ENCODE measurements at places on chromosomes 6 and 20.

DNA sequence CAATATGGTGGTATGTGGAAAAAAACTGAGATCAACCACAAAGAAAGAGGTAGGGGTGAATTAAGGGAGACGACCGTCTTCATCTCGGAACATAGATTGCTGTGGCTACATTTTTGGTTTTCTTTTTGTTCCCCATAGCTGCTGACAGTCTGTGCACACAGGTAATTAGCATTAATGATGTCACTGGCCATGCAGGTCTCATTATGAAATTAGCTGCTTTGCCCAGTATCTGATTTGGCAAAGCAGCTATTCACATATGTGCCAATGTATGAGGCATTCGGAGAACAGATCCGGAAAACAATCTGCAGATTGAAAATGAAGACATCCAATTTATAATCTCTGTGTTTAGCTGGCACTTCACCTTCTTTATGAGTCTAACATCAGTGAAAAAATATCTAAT lies 13.1 kb downstream of the NOX3 start:
- DNase-seq: no peak

DNA sequence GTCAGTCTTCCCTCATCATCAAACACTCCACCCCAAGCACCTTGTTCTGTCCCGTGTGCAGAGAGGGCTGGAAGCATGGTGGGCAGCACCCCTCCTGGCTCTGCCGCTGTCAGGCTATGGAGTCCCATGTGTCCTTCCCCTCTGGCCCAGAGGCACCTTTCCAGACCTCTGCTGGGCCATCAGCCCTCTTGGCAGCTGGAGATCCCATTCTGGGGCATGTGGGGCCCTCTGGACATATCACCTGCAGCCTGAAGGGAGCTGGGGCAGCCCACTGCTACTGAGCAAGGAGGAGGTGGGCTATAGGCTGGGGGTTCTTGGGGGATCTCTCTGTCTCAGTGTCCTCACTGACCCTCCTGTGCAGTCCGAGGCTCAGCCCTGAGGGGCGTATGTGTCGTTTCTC lies 42.2 kb downstream of the SUN5 start:
- DNase-seq: no peak

DNA sequence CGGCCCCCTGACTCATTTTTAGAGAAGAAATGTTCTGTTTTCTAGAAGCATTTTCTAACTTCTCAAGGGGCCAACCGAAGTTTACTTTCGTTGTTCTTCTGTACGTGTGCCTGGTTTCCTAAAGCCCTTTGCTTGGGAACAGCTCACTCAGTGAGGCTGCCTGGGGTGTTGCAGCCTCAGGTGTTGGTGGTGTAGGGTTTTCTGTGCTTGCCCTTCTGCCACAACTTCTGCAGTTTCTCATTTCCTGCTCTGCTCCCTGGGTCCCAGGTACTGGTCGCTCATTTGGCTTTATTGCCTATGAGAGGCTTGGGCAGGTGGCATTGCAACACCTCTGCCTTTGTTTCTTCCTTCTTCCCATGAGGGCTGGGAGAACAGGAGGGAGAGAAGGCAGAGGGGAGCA lies 278.3 kb downstream of the SOX4 start:
- DNase-seq: no peak

DNA sequence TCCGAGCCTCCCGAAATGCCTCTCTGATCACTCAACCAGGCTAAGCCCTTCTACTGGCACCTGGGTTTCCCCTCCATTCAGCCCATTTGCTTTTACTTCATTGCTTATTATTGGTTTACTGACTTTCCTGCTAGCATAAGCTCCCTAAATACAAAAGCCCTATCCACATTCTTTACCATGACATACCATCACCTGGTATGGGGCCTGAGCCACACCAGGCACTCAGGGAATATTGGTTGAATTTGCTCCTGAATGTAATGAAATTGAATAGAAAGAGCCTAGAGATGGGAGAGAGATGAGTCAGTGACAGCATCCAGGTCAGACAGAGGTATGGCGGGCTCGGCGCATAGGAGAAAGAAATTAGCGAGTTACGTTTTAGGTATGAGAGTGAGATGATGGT lies 120.0 kb downstream of the CD164 start:
- no peak for DNase-seq

- DNase-seq: no peak
These were observed 5.2 kb downstream of the EBF4 start for GRCh38 chr20:2697768-2698167.

GRCh38 chr6:33425668-33426577 lies 6.1 kb downstream of the SYNGAP1 start:
- DNase-seq: peak; percentile 91

DNA sequence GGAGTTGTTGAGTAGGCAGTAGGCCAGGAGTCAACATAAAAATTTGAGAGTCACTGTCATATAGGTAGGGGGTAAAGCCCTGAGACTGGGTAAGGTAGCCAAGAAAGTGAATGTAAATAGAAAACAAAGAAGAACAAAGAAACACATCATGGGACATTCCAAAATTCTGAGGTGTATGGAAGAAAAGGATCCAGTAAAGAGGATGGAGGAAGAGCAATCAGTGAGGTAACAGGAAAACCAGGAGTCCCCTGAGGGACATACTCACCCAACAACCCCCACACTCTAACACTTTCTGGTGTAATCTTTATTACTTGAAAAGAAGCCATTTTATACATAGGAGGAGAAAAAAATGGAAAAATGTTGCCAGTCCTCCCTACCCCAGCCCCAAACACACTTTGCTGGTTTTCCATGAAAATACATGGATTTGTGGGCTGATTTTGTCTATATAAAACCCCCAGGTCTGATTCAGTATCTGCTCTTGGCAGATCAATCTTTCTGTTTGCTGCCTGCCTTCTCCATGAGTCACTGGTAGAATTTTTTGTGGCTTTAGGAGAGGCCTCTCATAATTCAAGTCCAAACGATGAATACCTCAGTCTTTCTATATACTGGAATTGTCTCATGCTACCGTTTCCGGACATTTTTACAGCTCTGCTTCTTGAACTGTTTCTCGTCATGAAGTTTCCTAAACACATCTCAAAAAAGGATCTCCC lies 271.4 kb upstream of the MAN1A1 start:
- no peak for DNase-seq

DNA sequence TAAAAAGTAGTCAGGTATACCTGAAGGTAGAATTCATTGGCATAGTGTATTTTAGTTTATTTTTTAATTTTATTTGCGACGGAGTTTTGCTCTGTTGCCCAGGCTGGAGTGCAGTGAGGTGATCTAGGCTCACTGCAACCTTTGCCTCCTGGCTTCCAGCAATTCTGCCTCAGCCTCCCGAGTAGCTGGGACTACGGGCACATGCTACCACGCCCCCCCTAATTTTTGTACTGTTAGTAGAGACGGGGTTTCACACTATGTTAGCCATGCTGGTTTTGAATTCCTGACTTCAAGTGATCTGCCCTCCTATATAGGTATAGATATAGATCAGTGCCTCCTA lies 102.8 kb upstream of the PRSS16 start:
- no peak for DNase-seq

- peak; percentile 29 for DNase-seq
These were observed 111.3 kb downstream of the TNFAIP3 start for GRCh38 chr6:137978252-137978896.

- peak; percentile 19 for DNase-seq
These were observed 57.3 kb downstream of the BCKDHB start for GRCh38 chr6:80163754-80164187.

GRCh38 chr20:9630554-9630953 lies 116.2 kb downstream of the LAMP5 start:
- DNase-seq: no peak

DNA sequence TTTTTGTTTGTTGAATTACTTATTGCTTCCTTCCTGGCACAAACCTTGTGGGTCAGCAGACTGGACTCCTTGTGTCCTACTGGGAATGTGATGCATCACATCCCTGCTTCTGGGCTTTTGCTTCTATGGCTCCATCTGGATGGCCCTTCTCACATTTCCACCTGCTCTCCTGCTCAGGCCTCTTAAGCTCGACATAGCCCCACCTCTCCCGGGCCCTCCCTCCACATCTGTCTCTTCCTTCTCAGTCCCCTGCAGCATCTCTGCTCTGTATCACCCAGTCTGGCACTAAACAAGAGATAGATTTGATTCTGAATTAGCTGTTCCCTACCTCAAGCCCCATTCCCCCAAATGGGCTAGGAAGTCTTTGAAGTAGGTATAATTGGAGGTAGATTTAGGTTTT lies 356.8 kb downstream of the DHX35 start:
- no peak for DNase-seq

DNA sequence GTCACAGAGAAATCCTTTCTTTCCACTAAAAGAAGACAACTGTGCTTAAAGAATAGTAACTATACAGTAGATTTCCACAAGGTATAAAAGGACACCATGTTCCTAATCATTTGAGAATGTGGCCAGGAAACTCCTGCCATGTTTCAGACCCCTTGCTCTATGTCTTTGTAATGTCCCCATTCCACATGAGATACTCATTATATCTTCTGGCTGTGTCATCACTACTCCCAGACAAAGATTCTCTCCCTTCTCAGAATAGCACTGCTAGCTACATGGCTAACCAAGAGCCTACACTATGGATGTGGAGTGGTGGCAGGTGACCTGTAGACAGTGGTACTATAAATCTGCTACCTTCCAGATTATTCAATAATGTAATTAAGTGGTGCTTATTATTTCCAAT lies 218.1 kb upstream of the MCHR2 start:
- no peak for DNase-seq

DNA sequence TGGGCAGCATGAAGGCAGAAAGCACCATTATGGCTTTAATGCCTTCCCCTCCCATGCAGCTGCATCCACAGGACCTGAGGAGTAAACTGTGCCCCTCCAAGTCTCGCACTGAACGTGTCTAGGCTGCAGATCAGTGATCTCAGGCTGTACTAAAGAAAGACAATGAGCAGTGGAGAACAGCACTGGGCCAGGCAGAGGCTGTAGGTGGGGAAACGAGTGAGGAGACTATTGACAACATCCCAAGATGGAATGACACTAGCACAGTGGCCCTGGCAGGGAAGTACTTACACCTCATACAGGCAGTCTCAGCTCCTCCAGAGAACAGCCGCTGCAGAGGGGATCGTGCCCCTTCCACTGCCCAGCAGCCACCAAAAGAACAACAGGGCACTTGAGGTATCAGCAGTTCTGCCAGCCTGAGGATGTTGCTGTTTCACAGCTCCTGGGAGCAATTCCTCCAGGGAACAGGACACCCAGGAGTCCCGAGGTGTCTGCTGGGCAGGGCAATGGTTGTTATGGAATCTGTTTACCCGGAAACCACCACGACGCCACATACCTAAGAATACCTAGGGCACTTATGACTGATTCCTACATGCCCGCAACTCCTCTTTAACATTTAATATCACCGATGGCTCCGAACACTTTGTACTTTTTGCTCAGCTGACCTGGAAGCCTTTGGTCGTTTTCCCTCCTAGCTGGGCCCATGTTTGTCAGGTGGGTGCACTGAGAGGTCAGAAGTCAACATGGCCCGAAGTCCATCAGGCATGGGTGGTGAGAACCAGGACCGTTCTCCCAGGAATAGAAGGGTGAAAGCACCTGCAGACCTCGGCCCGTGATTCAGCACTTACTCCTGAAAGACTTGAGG lies 79.1 kb downstream of the SLC22A23 start:
- DNase-seq: no peak

DNA sequence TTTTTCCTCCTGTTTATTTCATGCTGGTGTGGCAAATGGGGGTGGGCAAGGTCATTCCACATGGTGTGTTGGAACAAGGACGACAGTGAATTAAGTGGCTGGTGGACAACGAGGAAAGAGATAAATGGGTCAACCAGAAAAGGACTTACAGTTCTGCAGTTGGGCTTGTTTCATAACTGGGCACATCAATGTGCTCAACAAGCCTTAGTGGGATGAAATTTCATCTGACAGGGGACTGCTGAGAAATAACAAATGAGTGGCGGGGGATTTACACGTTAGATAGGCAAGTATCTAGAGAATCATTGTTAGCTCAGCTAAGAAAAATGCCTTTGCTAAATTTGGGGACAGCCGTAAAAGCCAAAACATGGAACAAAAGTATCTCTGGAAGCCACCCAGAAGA lies 163.6 kb downstream of the NRN1 start:
- DNase-seq: no peak

DNA sequence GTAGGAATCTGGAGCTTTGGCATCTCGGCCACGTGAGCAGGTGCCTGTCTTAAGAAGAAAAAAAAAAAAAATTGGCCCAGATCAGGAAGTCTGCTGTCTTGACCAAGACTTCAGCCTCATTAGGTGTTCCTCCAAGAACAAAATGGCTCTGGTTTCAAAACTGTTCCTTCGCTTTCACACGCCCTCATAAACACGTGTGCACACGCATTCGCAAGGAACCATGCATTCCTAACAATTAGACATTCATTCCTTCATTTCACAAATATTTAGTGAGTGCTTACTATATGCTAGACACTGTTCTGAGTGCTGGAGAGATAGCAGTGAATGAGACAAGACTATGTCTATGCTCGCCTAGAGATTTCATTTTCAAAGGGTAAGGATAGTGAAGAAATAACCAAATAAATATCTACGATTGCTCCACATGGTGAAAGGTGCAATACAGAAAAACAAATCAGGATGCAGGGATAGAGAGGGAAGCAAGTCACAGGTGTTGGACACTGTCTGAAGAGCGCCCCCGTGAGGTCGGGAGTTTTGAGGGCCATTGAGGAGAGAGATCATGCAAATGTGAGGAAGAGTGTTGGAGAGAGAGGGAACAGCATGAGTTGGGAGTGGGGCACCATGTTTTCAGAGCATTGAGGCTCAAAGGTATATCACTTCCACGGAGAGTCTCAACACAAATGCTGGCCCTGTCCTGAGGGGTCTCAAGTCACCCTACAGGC lies 53.3 kb downstream of the CCDC170 start:
- DNase-seq: no peak

- DNase-seq: no peak
These were observed 57.6 kb upstream of the IPCEF1 start for GRCh38 chr6:154414021-154414813.

DNA sequence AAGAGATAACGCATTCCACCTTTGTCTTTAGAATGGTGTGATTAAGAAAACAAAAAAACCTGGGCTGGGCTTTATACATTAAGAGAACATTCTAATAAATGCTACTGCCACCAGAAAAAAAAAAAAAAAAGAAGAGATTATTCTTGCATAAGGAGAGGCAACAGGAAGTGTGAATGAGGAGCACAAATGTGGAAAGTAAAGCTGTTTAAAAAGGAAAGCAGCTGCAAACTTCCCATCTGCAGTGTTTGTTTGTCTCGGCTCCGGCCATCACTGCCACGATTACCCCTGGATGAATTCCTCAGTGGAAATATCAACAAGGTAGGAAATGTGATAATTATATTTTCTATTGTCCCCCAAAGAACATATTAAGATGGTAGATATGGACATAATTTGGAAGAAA lies 223.9 kb downstream of the PHF3 start:
- DNase-seq: no peak

- DNase-seq: no peak
These were observed 158.3 kb downstream of the HDGFL1 start for GRCh38 chr6:22727710-22728109.

GRCh38 chr6:119476024-119476423 lies 126.5 kb upstream of the MAN1A1 start:
- DNase-seq: no peak

GRCh38 chr20:14956026-14956425 lies 618.6 kb upstream of the FLRT3 start:
- no peak for DNase-seq

GRCh38 chr20:63968928-63969760 lies 586 bp downstream of the ZNF512B start:
- peak; percentile 62 for DNase-seq
